ENCODE measurements at places on chromosomes 3 and 15. TPM values are rescaled to one million over a fixed set of nuclear protein-coding genes. Genes with fewer than 3 reads are reported as not detected.

- H3K4me3 ChIP-seq: no peak overlapping the region
- peak; percentile 4 for DNase-seq
- no peak overlapping the region for H3K27ac ChIP-seq
- no peaks in the 10 kb centered on the region for H3K36me3 ChIP-seq
- no peaks in the 10 kb centered on the region for H3K27me3 ChIP-seq
Observed at GRCh38 chr15:50315814-50316630, 39.0 kb downstream of the GABPB1 start.

DNA sequence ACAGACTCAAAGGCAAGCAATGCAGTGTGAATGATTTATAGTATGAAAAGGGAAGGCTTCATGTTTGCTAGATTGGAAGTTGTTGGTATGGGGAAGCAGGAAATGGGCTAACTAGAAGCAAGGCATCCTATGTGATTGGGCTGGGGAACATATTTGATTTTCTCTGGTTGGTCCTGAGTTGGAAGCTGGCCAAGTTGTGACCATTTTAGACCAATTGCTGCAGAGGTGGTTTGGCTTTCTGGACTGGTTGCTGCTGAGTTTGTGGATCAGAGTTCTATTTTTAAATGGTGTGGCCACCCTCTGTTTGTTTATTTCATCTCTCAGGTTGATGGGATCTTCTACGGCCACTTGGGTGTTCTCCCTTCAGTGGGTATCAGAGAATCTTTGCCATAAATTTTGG is 39.7 kb downstream of the NUDT16 start:
- H3K4me3 ChIP-seq: no peak overlapping the region
- no peaks in the 10 kb centered on the region for H3K36me3 ChIP-seq
- H3K27me3 ChIP-seq: no peaks in the 10 kb centered on the region
- H3K4me1 ChIP-seq: no peaks in the 10 kb centered on the region

GRCh38 chr3:16350597-16351318 is 85.7 kb downstream of the OXNAD1 start:
- H3K4me1 ChIP-seq: no peaks in the 10 kb centered on the region
- no peak overlapping the region for H3K4me3 ChIP-seq
- H3K36me3 ChIP-seq: no peaks in the 10 kb centered on the region
- DNase-seq: no peak

GRCh38 chr15:32943711-32944110 is 225.9 kb downstream of the GREM1 start:
- no peak overlapping the region for H3K27ac ChIP-seq
- no peaks in the 10 kb centered on the region for H3K4me1 ChIP-seq
- no peak for DNase-seq

IGSF10 gene
- 3.7 TPM for polyA plus RNA-seq

Data from spinal cord (tissue), 10 donors.